ENCODE measurements at places on chromosomes 11 and 22.
A peak's percentile ranks its signal among the peaks of the same experiment; 100 is the strongest.

- no peak for DNase-seq
Measured at GRCh38 chr11:134538742-134539141, 126.7 kb upstream of the B3GAT1 start.

DNA sequence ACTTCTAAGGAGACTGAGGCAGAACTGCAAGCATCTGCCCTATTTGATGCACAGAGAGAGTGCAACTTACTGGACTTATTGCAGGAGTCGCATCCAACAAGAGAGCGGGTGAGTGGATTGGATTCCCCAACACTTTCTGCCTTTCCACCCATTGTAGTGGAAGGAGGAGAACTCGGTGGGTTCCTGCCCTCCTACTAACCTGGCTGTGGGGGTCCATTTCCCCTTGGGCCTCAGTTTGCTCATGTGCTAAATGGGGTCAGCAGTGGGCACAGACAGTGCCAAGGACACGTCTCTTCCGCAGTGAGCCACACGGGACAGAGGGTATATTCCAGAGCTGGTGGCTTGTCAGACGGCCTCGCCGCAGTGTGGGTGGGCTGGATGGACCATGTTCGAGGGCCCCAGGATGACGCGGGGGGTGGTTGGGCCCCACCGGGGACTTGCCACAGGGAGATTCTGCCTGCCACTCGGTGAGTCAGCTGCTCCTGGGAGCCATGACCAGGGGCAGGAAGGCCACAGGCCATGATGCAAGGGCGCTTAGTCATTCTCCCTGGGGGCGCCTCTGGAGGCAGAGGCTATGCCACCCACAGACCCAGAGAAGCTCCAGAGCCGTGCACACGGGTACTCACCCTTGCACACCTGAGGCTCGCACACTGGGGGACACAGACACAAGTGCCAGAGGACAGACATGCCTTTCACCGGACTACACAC, 8.2 kb downstream of the ALX4 start:
- DNase-seq, result no peak

DNA sequence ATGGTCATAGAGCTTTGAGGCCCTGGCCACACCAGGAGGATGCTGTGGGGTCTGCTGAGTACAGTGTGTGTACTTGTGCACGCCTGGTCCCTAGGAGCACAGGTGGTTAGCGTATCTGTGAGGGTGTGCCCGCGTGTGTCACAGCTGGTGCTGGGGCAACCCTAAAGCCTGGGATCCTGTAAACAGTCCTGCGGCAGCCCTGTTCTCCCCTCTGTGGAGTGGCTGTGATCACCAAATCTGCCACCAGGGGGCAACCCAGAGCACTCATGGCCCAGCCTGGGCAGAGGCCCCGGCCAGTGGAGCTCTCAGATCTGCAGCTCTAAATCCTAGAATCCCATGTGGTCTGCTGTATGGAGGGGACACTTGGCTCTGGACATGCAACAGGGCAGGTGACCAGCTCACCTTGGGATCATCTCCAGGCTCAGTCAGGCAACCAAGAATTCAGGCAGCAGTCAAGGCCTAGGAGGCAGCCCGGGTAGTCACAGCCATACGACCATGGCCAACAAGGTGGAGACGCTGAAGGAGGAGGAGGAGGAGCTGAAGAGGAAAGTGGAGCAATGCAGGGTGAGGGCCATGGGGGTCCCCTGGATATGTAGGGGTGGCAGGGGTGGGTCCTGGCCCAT, 3.9 kb downstream of the SH3BP1 start:
- peak; percentile 91 for DNase-seq

DNA sequence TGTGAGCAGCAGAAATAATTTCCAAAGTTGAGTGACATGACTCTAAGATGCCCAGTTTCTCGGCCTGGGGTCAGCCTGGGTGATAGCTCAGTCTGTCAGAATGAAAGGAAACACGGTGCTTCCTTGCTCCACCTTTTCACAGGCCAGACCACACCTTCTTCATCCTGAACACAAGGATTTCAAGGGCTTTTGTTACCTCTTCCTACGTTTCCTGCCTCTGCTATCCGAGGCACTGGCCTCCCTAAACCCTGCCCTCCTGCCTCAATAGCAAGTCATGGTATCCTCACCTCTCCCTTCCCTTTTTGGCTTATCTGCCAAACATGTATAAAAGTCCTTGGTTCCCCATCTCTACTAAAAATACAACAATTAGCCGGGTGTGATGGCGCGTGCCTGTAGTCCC, 1.7 kb upstream of the OR51E1 start:
- DNase-seq, result no peak

GRCh38 chr11:68832476-68833181, 9.1 kb downstream of the CPT1A start:
- no peak for DNase-seq

DNA sequence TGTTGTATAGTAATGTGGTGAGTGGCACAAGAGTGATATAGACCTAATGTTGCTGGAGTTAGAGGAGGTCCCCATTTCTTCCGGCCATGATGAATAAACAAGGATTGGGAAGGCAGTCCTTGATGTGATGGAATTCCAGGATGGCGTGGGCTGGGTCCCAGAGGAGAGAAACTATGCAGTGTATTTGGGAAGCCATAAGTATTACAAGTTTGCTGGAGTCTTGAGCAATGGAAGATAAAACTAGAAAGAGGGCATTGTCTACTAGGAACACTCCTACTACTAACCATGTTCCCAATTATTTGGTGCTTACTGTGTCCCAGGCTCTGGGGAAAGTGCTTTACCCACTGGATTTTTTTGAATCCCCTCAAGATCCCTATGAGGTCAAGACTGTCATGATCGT, 20.0 kb downstream of the LDLRAD3 start:
- no peak for DNase-seq

DNA sequence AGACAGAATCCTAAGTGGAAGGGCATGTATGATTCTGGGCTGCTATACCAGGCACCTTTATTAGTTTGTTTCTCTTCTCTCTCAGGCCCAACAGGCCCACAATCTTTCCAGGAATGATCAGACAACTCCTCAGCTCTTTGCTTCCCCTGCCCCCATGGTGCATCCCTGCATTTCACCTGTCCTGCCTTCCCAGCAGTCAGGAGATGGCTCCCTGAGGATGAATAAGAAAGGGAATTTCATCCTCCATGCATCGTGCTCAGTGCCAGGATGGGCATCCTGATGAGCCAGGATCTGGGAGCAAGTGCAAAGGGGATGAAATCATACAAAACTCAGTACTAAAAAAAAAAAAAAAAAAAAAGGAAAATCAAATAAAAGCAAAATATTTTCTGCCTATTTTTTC, 18.6 kb upstream of the NTM start:
- no peak for DNase-seq

- DNase-seq, result no peak
Measured at GRCh38 chr11:69370984-69371709, 77.2 kb downstream of the MYEOV start.

- DNase-seq, result no peak
Measured at GRCh38 chr22:38964989-38965388, 7.6 kb downstream of the APOBEC3A start.

GRCh38 chr22:50441428-50441993, 33.3 kb downstream of the SBF1 start:
- DNase-seq, result no peak

DNA sequence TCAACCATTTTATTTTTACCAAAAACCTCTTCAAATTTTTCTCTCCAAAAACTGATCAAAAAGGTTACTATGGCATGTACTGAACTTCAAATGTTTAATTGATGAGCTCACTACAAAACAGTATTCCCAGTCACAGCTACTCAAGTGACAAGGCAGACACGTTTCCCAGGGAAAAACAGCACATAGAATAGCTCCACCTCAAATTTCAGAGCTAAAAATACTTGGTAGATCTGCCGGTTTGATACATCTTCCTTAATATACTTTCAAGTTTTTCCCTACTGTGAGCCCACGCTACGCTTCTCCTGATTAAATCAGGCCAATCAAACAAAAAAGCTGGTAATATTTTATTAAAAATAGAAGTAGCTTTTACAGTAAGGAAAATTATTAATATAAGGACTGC, 100.4 kb downstream of the EFCAB6 start:
- no peak for DNase-seq

DNA sequence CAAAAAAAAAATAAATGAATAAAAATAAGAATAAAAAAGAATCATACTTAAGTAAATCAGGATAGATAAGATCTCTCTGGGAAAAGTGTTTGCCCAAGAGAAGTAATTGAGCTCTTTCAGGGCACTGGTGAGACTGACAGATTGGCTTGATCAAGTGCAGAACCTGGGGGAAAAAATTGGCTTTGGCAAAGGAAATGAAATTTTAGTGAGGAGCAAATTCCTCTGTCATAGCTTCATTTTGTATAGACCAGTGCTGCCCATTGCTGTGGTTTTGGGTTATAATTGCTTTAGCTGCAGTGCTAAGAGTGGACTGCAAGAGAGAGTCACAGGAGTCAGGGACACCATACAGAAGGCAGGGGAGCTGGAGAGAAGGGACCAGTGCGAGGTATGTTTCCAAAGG, 35.7 kb downstream of the SFI1 start:
- DNase-seq, result no peak
